Head of caudate nucleus (tissue), 42 donors: ENCODE measurements at places on chromosomes 4 and X.

GRCh38 chrX:119643696-119644095 is 37.5 kb upstream of the NKRF start:
- DNase-seq, result no peak

DNA sequence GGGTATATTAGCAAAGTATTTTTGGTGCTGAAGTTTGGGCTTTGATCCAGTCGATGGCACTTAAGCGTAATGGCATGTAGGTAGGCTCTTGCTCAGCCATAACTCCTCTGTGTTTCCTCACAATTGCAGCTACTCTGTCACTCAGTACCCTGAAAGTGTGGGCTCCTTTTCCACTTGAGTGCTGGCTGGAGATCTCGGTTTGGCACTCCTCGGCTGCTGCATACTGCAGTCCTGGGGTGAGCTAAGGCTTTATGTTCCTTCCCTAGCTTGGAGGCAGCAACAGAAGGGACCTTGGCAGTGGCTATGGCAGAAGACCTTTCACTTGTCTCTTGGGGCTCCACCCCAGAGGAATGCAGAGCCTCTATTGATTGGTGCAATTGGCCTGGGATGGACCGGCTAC is 106.7 kb upstream of the GRXCR1 start:
- DNase-seq, result no peak

DNA sequence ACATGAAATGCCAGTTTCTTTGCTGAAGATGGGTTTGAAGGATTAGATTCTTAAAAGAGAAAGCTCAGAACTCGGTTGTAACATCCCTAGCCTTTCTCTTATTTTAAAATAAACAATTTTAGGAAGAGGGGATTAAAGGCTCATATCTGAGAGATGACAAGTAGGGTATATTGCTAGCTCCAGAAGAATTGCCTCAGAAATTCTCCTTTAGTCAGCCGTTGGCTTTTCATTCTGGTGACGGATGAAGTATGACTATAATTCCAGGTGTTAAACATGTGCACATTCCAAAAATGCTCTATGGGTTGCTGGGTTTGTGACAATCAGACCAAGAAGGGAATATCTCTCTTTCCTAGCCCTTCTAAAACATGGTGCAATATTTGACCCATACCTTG is 17.8 kb downstream of the DKK2 start:
- no peak for DNase-seq

DNA sequence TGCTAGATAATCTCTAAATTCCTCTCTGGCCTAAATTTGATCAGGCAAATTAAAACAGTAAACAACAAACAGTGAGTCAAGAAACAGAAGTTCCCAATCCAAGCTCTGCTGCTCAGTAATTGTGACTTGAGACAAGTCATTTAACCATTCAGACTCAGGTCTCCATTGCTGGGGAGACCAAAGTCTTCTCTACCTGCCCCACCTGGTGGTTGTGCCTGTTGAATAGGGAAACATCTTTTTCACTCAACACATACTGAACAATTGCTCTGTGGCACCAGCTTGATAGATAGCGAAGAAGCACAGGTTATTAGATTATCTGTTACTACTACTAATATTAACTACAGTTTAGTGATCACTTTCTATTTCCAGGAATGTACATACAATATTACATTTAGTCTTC is 112.1 kb upstream of the EOLA2 start:
- DNase-seq, result no peak

DNA sequence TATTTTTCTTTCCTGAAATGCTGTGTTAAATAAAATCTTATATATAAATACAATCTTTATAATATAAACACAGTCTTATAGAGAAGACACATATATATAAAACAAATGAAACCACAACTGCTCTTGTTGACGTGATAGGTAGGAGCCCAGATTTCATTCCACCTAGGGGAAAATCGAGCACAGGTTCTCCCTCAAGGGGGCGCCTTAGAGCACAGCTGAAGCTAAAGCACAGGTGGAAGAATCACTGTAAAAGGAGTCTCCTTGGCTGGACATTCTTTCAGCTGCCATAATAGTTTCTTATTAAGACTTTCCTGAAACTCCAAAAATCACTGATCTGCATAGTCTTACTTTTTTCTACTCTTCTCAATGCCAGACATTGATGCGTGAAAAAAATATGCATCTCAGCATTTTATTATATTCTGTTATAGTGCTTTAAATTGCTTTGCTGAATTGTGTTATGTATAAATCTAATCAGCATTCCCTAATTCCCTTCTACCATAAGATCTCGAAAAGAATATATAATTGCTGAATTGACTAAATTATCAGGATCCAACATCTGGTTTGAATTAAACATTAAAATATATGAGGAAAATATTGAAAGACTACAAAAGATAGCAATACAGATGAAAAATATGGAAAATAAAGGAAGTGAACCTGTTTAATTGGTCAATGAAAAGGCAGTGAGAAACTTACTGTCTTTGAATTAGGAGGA is 25.5 kb upstream of the RXFP1 start:
- peak; percentile 30 for DNase-seq

DNA sequence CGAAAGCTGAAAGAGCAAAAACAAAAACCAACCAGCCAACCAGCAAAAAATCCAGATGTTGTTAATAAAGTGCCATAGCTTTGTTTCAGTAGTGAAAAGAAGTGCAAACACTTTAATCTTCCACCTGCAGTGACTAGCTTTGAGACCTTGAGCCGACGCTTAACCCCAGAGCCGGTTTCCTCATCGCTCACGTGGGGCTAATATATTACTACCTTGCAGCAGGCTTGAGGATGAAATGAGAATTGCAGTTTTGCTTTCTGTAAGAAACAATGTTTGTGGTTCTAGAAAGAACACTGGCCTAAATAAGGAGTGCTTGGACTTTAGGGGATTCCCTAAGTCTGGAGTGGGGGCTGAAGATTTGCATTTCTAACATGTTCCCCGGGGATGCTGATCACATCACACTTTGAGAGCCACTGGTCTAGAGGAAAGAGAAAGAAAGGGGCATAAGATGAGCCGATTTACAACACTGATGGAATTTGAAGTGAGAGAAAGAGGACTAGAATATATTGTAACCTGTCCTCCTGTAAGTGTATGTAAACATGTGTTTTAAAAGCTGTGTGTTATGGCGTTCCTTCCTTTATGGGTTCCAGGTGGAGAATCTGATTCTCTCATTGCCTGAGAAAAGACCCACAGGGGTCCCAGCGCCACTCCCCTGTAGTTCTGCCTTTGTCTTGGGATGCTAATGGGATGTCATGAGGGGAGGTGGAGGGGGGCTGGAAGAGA is 1.4 kb downstream of the FGF2 start:
- DNase-seq, result no peak

- DNase-seq, result no peak
These were observed 1718.8 kb upstream of the PCDH10 start for GRCh38 chr4:131430302-131430701.

- DNase-seq, result peak; percentile 45
These were observed 7.1 kb upstream of the RGS12 start for GRCh38 chr4:3285558-3286334.

GRCh38 chr4:22245294-22245693 is 270.6 kb downstream of the ADGRA3 start:
- no peak for DNase-seq

- DNase-seq, result no peak
These were observed 114.7 kb downstream of the DCLK2 start for GRCh38 chr4:150192986-150193385.

DNA sequence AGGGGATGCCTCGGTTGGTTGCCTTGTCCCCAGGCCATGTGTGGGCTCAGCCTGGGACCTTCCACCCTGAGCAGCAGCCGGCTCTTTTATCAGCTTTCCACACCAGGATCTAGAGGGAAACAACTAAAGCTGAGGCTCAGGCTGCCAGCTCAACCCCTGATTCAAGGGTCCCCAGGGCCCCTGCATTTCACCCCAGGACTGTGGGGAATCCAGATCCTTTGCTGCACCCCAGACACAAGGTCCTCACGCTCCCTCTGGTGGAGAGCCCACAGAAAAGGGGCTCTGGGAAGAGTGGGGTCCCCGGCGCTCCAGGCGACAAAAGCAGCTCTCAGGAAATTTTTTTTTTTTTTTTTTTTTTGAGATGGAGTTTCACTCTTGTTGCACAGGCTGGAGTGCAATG is 64.3 kb downstream of the ZFYVE28 start:
- no peak for DNase-seq

- DNase-seq, result no peak
These were observed 15.8 kb downstream of the MAOB start for GRCh38 chrX:43866423-43866822.

DNA sequence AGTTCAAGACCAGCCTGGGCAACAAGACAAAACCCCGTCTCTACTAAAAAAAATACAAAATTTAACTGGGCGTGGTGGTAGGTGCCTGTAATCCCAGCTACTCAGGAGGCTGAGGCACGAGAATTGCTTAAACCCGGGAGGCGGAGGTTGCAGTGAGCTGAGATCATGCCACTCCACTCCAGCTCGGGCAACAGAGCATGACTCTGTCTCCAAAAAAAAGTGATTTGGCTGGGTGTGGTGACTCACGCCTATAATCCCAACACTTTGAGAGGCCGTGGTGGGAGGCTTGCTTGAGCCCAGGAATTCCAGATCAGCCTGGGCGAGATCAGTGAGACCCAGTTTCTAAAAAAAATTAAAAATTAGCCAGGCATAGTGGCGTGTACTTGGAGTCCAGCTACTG is 4.1 kb downstream of the OPHN1 start:
- DNase-seq, result no peak

- no peak for DNase-seq
These were observed 326.7 kb downstream of the MAPK10 start for GRCh38 chr4:86033171-86033570.

GRCh38 chrX:30822764-30823163 is 66.3 kb downstream of the TAB3 start:
- no peak for DNase-seq

DNA sequence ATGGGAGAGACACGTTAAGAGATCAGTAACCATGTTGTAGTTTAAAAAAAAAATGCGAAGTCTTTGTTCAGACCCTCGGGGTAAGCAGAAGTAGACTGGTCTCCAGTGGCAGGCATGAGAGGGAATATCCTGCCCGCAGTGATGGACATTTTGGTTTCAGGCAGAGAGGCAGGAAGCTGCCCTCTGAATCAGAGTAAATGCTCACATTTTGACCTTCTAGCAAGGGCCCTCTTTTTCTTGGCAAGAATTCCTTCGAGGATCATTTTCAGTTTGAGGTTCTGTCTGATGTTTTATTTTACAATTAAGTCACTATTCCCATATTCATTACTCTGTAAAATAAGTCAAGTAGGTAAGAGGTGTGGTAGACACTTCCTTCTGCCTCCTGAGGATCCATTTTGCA is 28.4 kb downstream of the SORBS2 start:
- DNase-seq, result no peak

- DNase-seq, result peak; percentile 43
These were observed 27.6 kb downstream of the ZBTB49 start for GRCh38 chr4:4317496-4318232.

DNA sequence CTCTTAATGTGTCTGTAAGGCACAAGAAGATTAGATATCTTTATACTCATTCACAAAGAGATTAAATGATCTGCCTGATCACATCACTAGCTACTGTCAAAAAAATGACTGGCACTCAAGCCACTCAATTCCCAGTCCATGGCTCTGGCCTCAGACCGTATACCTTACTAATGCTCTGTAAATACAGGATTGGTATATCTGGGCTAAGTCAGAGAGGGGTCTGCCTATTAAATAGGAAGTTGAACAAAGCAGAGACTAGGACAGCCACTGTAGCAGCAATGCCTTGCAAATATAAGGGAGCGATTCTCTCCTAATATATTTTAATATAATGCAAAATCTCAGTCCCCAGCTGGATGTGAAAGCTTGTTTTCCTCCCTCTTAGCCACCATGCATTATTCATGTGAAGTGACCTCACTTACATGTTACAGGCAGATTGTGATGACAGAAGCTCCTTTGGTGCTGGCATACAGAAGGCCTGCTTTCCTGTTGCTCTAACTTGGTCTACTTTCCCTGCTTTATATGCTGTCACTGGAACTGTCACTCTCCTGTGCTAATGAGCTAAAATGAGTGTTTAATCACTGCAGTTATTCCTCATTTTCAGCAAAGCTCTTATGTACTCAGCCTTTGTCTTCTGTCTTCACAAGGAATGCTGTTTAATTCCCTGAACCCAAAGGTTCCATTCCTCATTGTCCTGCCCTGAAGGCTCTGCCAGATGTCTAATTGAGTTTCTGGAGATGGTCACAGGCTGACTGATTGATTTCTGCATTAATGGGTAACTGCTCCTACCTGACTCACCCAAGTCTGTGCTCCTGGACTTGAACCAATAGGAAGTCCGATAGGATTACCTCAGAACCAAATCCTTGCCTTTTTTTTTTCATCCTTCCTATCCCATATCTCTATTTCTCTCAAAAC is 578.2 kb downstream of the KLHL13 start:
- DNase-seq, result peak; percentile 4

GRCh38 chrX:40748977-40749376 is 13.6 kb upstream of the MED14 start:
- no peak for DNase-seq

GRCh38 chr4:137471895-137472294 is 60.4 kb downstream of the PCDH18 start:
- DNase-seq, result no peak

GRCh38 chr4:87977521-87978278 is 2.2 kb downstream of the SPP1 start:
- peak; percentile 81 for DNase-seq

DNA sequence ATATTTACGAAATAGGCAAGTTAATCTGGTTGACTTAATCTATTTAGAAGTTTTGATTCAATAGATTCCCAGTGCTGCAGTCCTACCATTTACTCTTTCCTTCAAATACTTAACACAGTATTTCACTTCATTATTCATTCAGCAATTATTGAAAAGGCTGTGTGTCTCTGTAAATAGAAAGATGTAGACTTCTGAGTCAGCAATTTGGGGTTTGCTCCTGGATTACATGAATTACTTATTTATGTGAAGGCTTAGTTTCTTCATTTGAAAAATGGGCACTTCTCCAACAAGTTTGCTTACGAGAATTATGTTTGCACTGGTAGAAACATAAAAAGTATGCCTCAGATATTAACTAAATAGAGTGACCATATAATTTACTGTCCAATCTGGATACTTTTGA is 17.4 kb downstream of the ADAM29 start:
- no peak for DNase-seq

- DNase-seq, result no peak
These were observed 1.7 kb downstream of the ARAF start for GRCh38 chrX:47562615-47563243.

DNA sequence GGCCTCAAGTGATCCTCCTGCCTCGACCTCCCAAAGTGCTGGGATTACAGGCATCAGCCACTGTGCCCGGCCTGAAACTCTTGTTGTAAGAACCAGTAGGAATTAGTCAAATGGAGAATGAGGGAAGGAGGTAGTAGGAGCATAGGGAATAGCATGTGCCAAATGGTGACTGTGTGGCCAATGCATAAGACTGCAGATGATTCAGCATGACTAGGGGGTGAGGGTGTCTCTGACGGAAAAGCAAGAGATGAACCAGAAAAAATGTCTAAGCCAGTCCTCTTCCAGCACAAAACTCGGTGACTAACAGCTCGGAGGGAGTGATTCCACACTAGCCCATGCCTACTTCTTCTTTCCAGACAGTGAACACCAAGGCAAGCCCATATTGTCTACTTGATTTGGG is 58.2 kb upstream of the DUSP21 start:
- DNase-seq, result no peak

- peak; percentile 73 for DNase-seq
These were observed 28.1 kb downstream of the FGF2 start for GRCh38 chr4:122854447-122855352.
